Kidney (tissue), 22 donors: ENCODE measurements at places on chromosomes 5 and 9.

DNA sequence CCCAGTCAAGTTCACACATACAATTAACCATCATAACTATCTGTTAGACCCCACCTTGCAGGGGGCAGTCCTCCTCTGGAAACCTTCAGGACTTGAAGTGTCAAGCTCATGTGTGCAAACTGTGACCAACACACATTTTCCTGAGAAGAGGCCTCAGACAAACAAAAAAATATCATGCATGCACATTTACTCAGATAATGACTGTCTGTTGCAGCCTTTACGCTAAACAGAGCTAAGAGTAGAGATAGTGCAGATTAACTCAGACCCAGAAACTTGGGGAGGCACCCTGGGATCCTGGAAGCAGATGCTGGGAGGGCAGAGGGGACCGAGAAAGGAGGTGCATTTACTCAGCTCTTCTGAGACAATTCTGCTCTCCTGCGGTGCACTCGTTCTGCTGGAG is 3.6 kb upstream of the S1PR3 start:
- no peak for DNase-seq

- no peak for DNase-seq
Observed at GRCh38 chr9:124739360-124739759, 31.8 kb downstream of the NR6A1 start.

- DNase-seq: peak; percentile 86
Observed at GRCh38 chr5:133827011-133827410, 141.4 kb downstream of the C5orf15 start.

- no peak for DNase-seq
Observed at GRCh38 chr9:82599336-82599949, 463.5 kb downstream of the RASEF start.

DNA sequence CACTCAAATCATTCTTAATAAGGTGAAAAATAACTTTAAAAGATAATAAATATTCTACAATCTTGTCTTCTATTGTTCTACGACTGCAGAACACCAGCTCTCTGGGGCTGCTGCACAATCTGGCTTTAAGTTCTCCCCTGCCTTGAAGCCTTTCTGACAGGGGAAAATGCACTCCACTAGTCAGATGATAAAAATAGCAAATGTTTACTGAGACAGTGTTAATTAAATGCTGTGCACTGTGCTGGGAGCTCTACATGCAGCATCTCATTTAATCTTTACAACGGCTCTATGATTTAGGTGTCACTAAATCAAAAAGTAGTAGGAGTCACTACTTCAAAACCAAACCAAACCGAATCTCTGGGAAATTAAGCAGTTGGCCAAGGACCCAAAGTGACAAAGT is 132.7 kb downstream of the SLIT3 start:
- no peak for DNase-seq

DNA sequence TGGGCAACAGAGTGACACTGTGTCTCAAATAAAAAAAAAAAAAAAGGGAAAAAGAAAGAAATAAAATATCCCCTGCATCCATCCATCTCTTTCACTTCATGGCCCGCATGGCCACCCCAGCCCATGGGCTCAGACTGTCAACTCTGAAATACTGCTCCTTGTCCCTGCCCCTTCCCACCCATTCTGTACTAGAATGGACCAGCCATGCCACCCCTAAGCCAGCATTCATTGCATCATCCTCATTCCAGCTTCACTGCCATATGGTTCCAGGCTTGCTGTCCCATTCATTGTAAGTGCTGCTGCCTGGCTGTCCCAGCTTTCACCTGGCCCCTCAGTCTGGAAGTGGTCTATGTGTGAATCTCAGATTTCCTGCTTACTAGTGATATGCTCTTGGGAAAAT is 46.2 kb downstream of the SPRY4 start:
- no peak for DNase-seq

- peak; percentile 86 for DNase-seq
Observed at GRCh38 chr9:132575005-132575609, 7.3 kb upstream of the BARHL1 start.

DNA sequence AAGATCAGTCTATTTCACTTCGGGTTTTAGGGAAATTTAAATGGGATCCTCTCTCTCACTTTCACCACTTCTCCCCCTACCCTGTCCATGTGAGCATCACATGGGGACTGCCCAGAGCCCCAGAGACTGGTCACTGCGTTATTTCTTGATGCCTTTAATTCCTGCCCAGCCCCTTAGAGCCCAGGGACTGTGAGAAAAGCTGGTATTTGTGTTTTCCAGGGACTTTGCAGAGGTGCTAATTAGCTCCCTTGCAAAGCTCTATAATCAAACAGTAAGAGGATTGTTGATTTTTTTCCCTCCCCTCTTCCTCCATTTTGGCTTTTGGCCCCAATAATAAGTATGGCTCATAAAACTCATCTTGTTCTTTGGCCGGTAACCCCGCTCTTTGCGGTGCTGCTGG is 35.6 kb downstream of the NTRK2 start:
- DNase-seq: no peak

GRCh38 chr5:136781464-136781863 is 416.1 kb upstream of the TRPC7 start:
- no peak for DNase-seq

DNA sequence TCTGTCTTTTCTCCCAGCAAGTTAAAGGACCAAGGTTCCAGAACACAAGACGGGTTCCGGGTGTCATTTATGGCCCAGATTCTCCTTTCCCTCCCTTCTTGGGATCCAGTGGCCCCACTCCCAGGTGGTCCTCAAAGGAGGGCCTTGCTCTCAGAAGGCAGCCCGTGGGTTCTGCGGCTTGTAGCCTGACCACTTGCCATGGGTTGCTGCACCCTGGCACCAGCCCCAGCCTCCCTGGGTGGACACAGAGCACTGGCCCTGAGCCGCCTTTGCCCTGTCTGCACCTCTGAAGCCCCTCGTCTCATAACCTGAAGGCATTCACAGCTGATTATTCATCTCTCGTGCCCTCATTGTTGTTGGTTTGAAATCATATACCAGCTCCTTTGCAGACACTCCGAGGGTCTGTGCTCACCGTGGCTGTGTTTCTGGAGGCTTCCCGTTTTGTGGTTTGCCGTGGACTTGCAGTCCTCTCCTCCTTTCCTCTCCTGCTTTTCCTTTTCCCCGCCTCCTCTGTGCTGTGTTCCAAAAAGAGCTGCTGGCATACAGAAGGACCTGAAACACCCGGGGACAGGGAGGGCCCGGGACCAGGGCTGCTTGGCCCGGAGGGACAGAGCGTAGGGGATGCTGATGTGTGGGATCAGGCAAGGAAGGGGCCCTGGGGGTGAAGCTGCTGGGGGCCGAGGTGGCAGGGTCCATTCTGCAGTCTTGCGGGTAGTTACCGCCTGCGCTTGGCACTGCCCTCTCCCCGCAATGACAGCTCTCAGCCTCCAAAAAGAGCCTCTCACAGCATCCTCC is 49.5 kb upstream of the FCN2 start:
- no peak for DNase-seq

- no peak for DNase-seq
Observed at GRCh38 chr9:86591472-86591871, 237.3 kb upstream of the TUT7 start.

GRCh38 chr9:5949103-5949699 is 58.5 kb downstream of the MLANA start:
- no peak for DNase-seq

GRCh38 chr5:34778091-34778850 is 60.7 kb upstream of the TTC23L start:
- no peak for DNase-seq

DNA sequence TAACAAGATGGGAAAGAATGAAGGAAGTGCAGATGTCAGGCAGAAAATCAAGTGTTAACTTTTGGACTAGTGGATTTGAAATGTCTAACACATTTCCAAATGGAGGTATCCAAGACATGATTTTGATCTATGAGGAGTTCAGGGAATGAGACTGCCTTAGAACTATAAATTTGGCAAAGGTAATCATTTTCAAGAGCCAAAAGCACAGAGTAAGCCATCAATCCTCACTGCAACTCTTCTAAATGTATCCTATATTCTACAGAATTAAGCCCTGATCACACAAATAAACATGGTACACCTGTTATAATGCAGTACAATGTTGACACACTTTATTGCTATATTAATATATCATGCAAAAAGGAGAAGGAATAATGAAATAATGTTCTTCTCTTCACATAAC is 55.6 kb downstream of the SETX start:
- DNase-seq: no peak

DNA sequence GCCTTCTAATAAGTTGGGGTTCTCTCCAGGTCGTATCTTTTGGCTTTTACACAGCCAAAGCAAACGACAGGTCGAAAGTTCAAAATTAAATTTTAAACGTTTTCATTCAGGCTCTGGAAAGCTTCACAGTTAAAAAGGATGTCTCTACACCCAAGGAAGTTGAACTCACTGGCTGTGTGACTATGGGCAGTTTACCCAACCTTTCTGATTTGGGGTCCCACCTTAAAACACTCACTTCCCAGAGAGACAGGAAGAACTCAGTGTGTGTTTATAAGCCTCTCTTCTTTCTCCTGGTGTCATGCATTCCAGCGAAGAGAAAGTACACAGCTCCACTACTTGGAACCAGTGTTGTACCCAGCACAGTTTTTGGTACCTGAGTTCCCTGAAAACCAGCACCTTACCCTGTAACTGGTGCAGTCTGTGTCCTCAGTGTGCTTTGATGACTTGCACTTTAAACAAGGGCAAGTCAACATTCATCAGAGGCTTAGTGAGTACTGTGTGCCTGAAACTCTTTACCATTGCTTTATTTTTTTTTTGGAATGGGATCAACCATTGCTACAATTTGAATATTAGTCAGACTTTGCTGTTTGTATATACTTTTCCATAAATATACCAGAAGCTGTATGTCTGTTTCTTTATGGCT is 1.7 kb downstream of the SRD5A1 start:
- no peak for DNase-seq

GRCh38 chr5:59173578-59173977 is 590.7 kb downstream of the RAB3C start:
- no peak for DNase-seq

DNA sequence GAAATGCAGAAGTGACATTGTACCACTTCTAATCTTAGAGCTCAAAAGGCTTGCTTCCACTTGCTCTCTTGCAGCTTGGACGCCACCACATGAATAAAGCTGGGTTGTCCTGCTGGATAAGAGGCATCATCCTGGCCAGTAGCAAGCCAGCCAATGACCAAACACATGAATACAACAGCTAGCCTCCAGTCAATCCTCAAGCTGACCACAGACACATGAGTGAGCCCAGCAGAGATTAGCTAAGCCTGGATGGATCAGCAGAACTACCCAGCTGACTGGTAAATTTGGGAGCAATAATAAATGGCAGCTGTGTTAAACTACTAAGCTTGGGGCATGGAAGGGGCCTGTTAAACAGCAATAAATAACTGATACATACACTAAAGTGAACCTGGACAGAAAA is 121.1 kb upstream of the SLC12A2 start:
- no peak for DNase-seq

GRCh38 chr5:82754036-82754746 is 323.0 kb downstream of the TMEM167A start:
- DNase-seq: no peak

DNA sequence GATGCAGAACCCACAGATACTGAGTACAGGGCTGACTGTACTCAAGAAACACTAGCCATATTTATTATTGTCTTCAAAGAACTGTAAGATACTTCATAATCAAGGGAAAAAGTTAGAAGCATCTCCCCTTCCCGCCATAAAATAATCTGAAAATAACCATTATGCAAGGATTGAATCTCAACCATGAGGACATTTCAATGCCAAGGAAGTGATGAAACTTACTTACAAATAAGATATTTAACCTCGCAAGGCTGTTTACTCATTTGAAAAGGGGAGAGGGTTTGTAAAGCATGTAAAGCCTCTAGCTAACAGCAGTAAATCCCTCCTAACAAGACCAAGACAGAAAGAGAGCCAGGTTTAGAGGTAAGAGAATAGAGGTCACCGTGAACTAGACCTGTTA is 6.3 kb downstream of the MYO10 start:
- no peak for DNase-seq

- DNase-seq: no peak
Observed at GRCh38 chr9:94156348-94157049, 72.2 kb downstream of the PTPDC1 start.

DNA sequence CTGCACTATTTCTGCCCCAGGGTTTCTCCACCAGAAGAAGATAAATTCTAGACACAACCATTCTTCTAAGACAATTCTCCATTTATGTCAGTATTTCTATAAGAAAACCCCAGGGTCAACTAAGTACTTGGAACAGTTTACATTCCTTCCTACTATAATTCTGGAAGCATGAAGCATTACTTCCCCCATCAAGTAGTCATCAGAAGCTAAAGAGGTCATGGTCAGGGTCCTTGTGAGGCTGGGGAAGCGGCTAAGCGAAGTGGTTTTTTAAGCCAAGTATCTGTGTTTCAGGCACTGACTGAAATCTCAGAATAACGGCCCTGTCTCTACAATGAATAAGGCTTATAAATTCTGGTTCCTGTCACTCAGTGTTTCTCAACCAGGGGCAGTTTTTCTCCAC is 197.8 kb downstream of the GLIS3 start:
- no peak for DNase-seq

GRCh38 chr5:34826347-34826746 is 12.6 kb upstream of the TTC23L start:
- no peak for DNase-seq

DNA sequence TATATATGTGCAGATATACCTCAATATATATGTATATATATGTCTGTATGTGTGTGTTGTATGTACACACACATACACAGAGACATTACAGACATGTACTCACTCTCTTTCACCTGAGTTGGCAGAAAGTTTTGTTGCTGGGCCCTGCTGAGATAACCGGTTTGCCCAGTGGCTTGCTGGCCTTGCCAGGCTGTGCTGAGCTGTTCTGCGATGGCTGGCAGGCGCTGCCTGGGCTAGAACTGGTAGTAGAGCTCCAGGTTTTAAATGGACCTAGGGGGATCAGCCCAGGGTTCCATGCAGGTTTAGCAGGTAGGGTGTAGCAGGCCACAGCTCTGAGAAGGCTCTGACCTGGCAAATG is 394.3 kb downstream of the GADD45G start:
- peak; percentile 75 for DNase-seq

GRCh38 chr9:93154293-93154903 is 20.3 kb upstream of the NINJ1 start:
- no peak for DNase-seq

DNA sequence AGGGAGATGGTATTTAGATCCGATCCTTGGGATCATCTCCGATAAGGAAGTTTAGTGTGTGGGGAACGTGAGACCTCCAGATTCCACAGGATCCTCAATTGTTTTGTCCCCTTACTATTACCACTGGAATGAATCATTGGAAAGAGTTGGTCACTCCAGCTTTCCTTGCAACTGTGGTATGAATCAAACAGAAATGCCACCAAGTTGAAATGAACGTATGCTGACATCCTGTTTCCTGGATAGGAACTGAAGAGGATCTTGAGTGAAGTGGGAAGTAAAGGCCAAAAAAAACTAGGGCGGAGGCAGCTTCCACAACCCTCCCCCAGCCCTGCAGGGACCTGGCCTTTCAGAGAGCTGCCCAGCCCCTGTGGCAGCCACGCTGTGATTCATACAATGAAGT is 23.9 kb downstream of the IRX1 start:
- no peak for DNase-seq

DNA sequence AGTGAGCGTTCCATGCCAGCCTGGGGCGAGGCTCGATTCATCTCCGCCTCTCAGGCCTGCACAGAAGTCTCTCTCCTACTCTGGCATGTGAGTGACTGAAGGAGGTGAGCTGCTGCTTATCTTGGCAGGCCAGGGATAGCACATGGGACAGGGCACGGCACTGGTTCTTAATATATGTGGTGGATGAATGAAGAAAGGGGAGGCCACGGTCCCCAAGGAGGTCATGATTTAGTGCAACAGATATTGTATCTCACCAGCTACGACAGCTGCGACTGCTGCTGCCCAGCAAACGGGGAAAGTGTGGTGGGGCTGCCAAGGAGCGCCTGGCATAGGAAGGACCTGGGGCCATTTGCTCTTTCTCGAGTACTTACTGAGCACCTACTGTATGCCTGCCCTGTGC is 19.3 kb upstream of the MAPK9 start:
- DNase-seq: peak; percentile 34
